CD8-positive, alpha-beta T cell (primary cell): ENCODE measurements at places on chromosomes 7 and 10.

- DNase-seq, result no peak
These were observed 30.7 kb downstream of the FGF8 start for GRCh38 chr10:101745074-101745696.

DNA sequence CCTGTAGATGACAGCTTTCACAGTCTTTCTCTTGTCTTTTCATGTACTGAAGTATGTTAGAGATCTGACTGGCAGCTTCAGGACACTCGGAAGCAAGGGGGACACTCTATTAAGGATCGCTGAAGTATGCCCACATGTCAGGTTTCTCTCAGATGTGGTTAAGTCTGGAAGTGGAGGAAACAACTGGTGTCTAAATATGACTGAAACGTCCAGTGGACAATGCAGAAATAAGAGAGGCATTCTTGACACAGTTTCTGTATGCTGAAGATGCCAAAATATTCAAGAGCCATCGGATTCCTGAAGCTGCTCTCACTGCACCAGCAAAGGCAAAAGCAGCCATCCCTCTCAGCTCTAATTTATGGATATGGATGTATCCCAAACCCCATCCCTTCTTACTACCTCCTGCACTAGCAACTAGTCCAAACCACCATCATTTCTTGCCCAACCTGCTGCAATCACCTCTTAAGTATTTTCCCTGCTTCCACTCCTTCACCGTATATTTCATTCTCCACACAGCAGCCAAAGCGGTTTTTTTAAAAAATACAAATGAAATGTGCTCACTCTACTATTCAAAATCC is 113.4 kb downstream of the REEP3 start:
- no peak for DNase-seq

DNA sequence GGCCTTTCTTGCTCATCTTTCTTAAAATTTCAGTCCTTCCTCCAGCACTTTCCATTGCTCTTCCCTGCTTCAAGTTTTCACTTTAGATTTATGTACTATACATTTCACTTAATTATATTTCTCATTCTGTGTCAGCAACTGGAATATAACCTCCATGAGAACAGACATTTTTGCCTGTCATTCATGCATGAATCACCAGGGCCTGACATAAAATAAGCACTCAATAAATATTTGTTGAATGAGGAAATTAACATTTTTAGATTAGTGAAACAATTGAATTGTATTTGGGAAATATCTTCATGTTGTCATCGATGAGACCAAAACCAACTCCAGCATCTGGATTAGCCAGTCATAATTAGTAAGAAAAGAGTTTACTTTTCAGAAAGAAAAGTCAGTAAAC is 6.1 kb downstream of the SAMD9L start:
- DNase-seq, result no peak

DNA sequence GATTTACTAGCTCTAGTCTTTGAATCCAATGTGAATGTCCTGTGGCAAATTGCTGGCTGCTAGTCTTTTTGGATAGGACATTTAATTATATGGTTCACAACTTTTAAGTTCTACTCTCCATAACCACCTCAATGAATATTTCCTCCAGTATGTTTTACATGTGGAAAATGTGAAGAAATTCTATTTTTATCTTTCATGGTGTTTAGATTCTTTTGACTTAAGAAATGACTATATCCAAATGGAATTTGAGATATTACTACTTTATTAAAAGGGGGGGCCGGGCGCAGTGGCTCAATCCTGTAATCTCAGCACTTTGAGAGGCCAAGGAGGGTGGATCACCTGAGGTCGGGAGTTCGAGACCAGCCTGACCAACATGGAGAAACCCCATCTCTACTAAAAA is 202.0 kb downstream of the ARL4A start:
- no peak for DNase-seq

DNA sequence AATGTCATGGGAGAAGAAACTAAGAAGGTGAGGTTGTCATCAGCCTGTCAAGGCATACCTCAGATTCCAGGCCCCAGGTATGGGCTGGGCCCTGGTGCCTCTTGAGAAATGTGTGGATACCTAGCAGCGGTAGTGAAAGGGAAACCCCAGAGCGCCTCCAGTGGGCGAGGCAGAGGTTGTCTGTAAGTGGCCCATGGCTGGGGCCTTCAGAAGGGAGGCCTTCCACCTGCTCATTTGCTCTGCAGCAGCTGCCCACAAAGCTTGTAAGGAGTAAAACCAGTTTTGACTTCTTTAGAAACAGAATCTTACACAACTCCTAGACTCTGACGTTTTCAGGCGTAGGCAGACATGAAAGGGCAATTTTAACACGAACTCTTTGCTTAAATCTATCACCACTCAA is 509.9 kb downstream of the PARD3 start:
- DNase-seq, result no peak
